ENCODE measurements at places on chromosomes 6 and 20.

DNA sequence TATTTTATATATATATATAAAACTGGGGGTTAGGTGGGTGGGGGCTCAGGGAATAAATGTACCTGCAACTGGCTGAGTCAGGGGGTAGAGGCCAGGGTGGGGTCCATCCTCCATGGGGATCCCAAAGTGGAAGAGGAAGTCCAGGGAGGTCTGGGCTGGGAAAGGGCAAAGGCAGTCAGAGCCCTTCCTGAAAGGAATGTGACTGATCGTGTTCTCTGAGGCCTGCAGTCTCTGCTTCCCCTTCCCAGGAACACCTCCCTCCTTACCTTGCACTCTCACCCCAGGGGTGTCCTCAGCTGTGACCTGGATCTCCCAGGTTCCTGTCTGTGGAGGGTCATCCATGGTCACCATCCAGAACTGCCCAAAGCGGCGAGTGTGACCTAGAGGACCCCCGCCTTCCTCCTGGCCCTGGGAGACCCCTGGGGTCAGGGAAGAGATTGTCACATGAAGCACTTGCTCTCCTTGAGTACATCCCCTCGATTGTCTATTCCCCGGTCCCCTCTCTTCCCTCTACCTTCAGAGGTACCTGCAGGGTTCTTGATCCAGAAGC, 4.7 kb downstream of the SAPCD1 start:
- no peak for DNase-seq
- no peaks in the 10 kb centered on the region for H3K27me3 ChIP-seq
- H3K4me1 ChIP-seq: peaks cover 17% of the 10 kb centered on the region
- no peaks in the 10 kb centered on the region for H3K36me3 ChIP-seq
- no peak overlapping the region for H3K27ac ChIP-seq
- H3K4me3 ChIP-seq: no peak overlapping the region

DNA sequence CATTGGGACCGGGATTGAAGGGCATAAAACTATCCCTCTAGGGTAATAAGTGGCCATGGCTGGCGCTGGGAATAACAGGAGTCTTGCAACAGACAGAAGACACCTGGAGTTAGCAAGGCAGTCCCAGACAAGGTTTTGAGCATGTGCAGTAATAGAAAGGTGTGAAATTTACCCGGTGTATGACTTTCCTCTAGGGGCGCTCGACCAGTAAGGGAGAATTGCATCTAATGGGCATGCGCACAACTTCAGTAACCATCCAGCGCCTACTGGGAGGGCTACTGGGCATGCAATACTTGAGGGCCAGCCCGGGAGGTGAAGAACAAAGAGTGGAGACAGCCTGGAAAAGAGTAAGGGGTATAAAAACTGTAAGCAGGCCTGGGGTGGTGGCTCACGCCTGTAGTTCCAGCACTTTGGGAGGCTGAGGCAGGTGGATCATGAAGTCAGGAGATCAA, 32.7 kb downstream of the SERPINB6 start:
- H3K27ac ChIP-seq: no peak overlapping the region
- no peaks in the 10 kb centered on the region for H3K36me3 ChIP-seq
- DNase-seq: no peak
- no peaks in the 10 kb centered on the region for H3K27me3 ChIP-seq
- H3K4me1 ChIP-seq: peaks cover 14% of the 10 kb centered on the region
- H3K4me3 ChIP-seq: no peak overlapping the region

DNA sequence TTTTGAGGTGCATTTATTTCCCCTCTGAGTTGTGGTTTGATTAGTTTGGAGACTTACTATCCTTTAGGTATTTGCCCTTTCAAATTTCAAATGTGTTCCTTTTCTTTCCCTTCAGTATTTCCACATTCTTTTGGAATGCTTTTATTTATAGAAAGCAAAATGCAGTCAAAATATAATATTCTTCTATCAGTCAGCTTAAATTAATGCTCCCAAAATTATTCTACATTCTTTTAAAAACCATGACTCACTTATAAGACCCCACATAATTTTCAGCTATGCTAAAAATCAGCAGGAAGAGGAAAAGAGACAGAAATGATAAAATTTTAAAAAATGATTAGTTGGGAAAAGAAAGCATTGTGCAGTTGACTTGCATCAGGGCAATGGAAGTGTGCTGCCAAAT, 180.0 kb upstream of the SMLR1 start:
- H3K27ac ChIP-seq: no peak overlapping the region
- H3K4me3 ChIP-seq: no peak overlapping the region
- DNase-seq: no peak

DNA sequence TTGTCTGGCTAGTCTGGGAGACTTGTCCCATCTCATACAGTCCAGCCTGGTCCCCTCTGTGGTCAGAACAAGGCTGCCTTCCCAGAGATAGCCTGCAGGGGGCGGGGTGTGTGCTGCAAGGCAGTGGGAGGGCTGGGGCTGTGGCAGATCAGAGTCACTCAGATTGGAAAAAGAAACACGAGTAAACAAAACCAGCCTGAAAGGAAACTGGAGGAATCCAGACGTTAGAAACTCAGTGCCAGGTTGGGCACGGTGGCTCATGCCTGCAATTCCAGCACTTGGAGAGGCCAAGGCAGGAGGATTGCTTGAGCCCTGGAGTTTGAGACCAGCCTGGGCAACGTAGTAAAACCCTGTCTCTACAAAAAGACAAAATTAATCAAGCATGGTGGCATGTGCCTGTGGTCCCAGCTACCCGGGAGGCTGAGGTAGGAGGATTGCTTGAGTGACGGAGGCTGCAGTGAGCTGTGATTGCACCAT, 20.2 kb downstream of the LEMD2 start:
- peak; percentile 86 for DNase-seq
- no peak overlapping the region for H3K4me3 ChIP-seq
- peaks cover 47% of the 10 kb centered on the region for H3K4me1 ChIP-seq
- H3K36me3 ChIP-seq: peaks cover 18% of the 10 kb centered on the region
- no peak overlapping the region for H3K27ac ChIP-seq

DNA sequence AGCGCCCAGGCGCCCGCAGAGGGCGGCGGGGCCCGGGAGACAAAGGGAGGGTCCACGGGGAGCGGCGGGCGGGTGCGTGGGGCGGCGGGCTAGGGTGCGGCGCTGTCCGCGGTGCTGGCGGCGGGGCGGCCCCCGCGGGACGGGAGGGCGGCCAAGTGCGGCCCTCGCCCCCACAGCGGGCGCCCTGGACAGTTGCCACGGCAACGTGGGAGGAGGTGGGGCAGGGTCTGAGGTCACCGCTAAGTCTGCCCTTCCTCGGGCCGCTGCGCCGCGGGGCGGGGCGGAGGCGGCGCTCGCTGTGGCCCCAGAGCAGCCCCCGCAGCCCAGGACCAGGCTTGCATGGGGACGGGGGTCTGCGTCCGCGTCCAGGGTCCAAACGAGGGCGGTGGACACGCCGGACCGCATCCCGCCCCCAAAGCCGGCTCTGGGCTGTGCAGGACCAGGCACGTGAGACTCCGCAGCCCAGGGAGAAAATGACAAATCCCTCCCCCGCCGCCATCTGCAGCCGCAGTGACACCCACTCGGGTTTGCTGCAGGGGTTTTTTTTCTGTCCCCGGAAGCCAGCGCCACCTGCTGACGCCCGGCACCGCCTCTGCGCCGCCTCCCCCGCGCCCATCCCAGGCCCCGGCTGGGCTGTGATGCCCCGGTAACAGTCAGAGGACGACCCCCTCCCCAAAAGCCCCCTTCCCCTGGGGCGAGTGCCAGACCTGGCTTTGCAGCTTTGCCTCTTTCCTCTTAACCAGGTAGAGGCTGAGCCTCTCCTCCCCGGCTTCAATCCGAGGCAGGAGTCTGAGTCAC, 36.8 kb downstream of the YTHDF1 start:
- DNase-seq: no peak
- no peak overlapping the region for H3K27ac ChIP-seq
- peaks cover 23% of the 10 kb centered on the region for H3K4me1 ChIP-seq
- H3K36me3 ChIP-seq: no peaks in the 10 kb centered on the region
- peaks cover 93% of the 10 kb centered on the region for H3K27me3 ChIP-seq

DNA sequence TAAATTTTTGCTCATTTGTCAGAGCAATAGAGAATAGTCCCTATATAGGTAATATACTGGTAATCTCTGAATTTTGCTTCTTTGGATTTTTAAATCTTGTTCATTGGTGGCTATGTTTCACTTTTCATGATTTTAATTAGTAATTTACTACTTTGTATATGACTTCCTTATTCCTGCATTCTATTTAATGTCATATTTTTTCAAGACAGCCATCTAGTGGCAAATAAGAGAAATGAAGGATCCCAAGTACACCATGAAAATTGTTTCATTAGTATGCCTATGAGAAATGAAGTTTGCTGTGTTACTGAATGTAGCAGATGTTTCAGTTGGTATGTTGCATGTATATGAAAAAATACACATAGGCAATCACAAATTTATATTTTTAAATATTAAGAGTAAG, 82.4 kb downstream of the ZNF292 start:
- H3K4me3 ChIP-seq: no peak overlapping the region
- no peak for DNase-seq
- no peaks in the 10 kb centered on the region for H3K4me1 ChIP-seq
- no peak overlapping the region for H3K27ac ChIP-seq
- H3K36me3 ChIP-seq: peaks cover 39% of the 10 kb centered on the region

DNA sequence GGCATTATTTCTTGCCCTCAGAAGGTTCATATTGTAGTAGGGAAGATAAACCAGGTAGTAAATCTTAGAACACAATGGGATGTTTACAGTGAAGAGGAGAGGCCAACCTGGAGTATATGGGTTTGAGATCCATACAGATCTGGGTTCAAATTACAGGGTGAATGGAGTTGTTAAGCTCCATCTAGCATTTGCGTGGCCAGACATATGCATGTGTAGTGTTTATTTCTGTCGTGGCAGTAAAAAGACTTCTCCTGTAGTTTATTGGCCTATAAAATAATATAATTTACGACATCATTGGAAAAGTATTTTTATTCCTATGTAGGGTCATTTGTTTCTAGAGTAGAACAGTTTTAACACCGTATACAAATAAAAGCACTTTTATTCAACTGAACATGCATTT, 25.2 kb upstream of the TULP4 start:
- H3K4me1 ChIP-seq: peaks cover 29% of the 10 kb centered on the region
- DNase-seq: no peak
- no peaks in the 10 kb centered on the region for H3K36me3 ChIP-seq
- H3K4me3 ChIP-seq: no peak overlapping the region
- H3K27ac ChIP-seq: no peak overlapping the region

- DNase-seq: no peak
- H3K4me1 ChIP-seq: peaks cover 21% of the 10 kb centered on the region
- H3K36me3 ChIP-seq: no peaks in the 10 kb centered on the region
- H3K4me3 ChIP-seq: no peak overlapping the region
These were observed 55.9 kb downstream of the MAP3K5 start for GRCh38 chr6:136736281-136736960.

- peak overlapping the region; percentile 65 for H3K27ac ChIP-seq
- peaks cover 49% of the 10 kb centered on the region for H3K36me3 ChIP-seq
- no peak for DNase-seq
- H3K4me3 ChIP-seq: peak overlapping the region; percentile 1
- H3K4me1 ChIP-seq: no peaks in the 10 kb centered on the region
These were observed 377.6 kb downstream of the ESR1 start for GRCh38 chr6:152184917-152185574.

DNA sequence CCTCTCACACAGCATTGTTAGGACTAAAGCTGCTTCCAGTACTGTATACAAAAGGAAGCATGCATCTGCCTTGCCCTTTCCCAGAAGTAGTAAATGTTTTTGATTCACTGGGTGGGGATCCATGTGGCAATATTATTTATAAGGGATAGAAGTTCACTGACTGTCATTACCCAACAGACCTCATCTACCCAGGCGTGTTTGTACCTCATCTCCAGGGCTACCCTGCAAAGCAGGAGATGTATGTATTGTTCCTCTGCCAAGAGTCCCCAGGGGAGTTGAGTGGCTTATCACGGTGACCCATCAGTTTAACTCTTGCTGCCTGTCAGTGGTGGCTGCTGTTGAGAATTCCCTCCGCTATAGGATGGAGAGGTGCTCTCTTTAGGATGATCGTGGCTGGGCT, 42.5 kb downstream of the SLC24A3 start:
- H3K27me3 ChIP-seq: no peaks in the 10 kb centered on the region
- H3K27ac ChIP-seq: no peak overlapping the region
- DNase-seq: no peak
- H3K36me3 ChIP-seq: no peaks in the 10 kb centered on the region
- no peak overlapping the region for H3K4me3 ChIP-seq

GRCh38 chr6:148463671-148464070, 121.0 kb downstream of the SASH1 start:
- DNase-seq: no peak
- H3K27ac ChIP-seq: peak overlapping the region; percentile 13
- no peak overlapping the region for H3K4me3 ChIP-seq
- H3K4me1 ChIP-seq: peaks cover 53% of the 10 kb centered on the region
- no peaks in the 10 kb centered on the region for H3K27me3 ChIP-seq

DNA sequence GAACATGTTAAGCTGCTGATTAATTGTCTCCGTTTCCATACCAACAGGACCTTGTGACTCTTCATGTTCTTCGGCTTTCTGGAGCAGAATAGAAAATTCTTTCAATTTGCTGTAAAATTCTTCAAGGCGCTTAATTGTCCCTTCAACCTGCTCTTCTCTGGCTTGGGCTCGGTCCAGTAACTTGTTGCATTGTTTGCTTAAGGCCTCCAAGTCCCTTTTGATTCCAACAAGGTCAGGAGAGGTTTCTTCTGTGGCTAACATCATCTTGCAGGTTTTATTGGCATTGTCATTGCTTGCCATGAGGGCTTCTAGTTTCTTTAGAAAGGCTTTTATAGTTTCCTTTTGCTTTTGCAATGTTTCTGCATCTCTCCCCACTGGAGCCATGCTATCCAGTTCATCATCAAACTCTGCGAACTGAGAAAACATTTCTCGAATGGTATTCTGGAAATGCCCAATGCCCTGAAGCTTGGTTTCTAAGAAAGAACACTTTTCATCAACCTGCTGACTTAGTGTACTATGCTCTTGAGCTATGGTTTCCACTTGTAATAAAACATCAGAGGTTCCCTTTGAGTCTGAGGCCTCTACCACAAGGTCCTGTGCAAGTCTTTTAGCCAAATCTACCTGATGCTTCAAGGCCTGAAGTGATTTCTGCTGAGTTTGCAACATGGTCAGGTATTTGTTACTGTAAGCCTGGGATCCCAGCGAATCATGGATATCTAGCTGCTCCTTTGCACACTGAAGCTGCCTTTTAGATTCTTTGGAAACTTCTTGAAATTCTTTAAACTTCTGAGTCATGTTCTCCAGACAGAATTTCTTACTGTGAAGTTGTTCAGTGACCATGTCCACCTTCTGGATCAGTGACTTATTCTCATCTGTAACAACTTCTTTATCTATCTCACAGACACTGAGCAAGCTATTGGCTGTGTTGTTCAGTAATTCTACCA, 90.2 kb downstream of the DST start:
- peaks cover 19% of the 10 kb centered on the region for H3K36me3 ChIP-seq
- DNase-seq: no peak
- H3K4me1 ChIP-seq: peaks cover 10% of the 10 kb centered on the region
- H3K27ac ChIP-seq: no peak overlapping the region
- H3K4me3 ChIP-seq: no peak overlapping the region

- H3K36me3 ChIP-seq: peaks cover 4% of the 10 kb centered on the region
- H3K27ac ChIP-seq: peak overlapping the region; percentile 14
- no peak for DNase-seq
- no peaks in the 10 kb centered on the region for H3K27me3 ChIP-seq
These were observed 26.5 kb downstream of the FYN start for GRCh38 chr6:111846492-111847409.
